Stimulated activated CD4-positive, alpha-beta T cell treated with anti-CD3 and anti-CD28 coated beads, Interleukin-15, amount 100 ng/mL, for 1 hour (primary cell): ENCODE measurements at places on chromosomes 7 and 10.

- no peak for DNase-seq
Observed at GRCh38 chr7:132738254-132738653, 162.0 kb upstream of the PLXNA4 start.

- DNase-seq, result no peak
Observed at GRCh38 chr7:28782362-28782761, 175.8 kb downstream of the TRIL start.

DNA sequence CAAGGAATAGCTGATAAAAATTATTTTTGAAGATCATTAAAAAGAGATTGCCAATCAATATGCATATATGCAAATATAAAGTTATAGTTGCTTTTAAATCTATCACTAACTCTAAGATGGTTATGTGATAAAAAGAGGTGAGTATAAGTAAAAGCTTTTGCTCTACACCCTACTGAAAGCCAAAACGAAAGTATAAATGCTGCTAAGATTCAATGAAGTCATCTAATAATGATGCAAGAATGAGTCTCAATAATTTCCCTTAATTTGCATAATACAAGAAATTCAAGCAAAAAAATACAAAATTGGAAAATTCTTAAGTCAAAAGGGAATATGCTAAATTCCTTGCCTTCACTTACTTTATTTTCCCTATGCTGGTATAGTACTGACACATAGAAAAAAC is 75.2 kb downstream of the WAPL start:
- DNase-seq, result no peak

DNA sequence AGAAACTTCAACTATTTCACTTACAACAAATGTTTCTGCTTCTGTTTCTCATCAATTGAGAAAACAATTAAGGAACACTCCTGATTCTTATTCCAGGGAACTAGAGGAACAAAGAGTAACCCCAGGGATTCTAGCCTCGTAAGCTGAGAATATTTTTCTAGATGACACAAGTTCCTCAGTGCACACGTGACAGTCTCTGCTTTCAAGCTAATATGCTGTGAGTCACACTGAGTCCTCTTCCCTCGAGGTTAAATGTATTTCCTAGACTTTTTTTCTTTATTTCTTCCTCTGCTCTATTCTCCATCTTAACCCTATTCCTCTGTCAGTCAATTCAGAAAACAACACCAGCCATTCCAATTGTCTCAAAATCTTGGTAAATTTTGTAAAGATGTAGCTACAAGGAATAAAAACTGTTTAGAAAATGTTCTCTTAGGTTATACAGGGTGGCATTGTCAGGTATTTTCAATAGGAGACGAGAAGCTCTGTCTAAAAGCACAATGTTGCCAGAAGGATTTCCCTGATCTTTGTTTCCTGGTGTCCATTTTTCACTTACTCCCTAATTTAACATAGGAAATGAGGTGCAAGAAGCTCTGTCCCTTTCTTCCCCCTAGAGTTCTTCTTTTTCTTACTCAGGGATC is 5.8 kb upstream of the C1GALT1 start:
- no peak for DNase-seq

GRCh38 chr7:151452680-151453325 is 12.9 kb upstream of the CRYGN start:
- no peak for DNase-seq

DNA sequence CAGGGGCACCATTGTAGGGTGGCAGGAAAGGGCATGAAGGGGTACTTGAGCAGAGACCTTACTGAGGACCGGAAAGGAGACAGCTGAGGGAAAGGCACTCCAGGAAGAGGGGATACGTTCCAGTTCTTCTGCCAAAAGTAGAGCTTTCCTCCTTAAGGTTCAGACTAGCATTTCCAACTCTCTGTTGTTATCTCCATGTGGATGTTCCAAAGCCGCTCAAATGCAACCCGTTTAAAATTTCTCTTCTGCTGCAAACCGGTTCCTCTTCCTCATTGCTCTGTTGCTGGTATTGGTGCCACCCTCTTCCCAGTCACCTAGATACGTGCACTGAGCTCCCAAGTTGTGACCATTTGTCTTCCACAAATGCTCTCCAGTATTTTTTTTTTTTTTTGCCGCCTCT is 47.5 kb downstream of the TMEM209 start:
- no peak for DNase-seq

GRCh38 chr7:77351539-77352004 is 64.6 kb downstream of the GSAP start:
- DNase-seq, result peak; percentile 28

DNA sequence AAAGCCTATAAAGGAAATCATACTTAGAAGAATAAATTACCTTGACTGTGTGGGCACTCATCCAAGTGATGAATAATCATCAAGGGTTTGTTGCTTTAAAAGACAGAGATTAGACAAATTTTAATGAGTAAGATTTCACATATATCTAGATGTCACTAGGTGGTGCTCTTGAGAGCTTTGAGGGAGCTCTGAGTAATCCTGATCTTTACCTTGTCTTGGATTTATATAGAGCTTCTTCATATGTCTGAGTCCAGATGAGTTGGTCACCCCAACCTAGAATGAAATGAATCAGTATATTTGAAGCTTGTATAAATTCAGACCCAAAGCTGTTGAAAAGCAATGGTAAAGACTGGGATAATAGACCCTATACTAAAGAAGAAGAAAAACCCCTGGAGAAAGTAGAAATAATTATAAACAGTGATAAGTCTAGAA is 3.7 kb downstream of the AGR2 start:
- DNase-seq, result no peak

- DNase-seq, result no peak
Observed at GRCh38 chr10:67794909-67795460, 43.0 kb downstream of the DNAJC12 start.

DNA sequence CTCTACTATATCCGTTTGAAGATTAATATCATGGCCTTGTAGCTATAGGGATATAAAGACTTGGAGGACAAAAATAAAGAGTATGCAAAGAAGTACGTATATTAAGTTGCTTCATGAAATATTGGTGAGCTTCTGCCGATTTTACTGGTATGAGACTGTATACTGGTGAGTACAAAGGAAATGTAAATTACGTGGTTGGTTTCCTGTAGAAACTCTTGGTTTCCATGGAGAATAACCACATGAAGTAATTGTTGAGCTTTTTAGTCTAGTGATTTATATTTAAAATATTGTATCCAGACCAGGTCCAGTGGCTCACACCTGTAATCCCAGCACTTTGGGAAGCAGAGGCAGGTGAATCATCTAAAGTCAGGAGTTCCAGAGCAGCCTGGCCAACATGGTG is 32.2 kb upstream of the GLI3 start:
- no peak for DNase-seq

- DNase-seq, result no peak
Observed at GRCh38 chr7:77940647-77941046, 142.1 kb downstream of the PHTF2 start.

DNA sequence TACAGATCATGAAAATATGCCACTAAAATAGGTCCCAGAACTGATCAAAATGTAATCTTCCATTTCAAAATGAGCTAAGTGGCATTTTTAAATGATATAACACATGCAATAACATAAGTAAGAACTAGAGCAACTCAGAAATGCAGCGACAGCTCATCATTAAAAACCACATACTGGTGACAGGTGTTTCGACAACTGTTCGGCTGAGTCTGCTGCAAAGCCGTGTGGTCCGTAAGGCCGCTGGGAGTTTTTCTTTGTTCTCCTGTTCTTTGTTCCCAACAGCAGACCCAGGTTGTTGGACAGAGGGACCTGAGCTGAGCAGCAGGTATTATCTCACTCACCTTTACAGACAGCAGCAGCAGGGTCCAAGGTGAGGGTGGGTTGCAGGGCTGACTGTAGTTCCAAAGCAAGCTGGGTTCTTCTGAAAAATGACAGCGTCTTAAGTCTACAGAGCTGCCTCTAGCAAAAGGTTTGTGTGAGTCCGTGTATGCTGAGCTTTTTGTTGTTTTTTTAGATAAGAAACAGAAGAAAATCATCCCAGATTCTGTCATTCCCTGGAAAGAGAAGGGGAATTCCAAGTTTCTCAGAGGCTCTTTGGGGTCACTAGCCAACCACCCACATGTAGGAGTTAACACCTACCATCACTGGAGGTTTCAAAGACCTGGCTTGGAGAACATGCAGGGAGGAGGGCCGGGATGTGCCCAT is 45.4 kb upstream of the MACROH2A2 start:
- no peak for DNase-seq

DNA sequence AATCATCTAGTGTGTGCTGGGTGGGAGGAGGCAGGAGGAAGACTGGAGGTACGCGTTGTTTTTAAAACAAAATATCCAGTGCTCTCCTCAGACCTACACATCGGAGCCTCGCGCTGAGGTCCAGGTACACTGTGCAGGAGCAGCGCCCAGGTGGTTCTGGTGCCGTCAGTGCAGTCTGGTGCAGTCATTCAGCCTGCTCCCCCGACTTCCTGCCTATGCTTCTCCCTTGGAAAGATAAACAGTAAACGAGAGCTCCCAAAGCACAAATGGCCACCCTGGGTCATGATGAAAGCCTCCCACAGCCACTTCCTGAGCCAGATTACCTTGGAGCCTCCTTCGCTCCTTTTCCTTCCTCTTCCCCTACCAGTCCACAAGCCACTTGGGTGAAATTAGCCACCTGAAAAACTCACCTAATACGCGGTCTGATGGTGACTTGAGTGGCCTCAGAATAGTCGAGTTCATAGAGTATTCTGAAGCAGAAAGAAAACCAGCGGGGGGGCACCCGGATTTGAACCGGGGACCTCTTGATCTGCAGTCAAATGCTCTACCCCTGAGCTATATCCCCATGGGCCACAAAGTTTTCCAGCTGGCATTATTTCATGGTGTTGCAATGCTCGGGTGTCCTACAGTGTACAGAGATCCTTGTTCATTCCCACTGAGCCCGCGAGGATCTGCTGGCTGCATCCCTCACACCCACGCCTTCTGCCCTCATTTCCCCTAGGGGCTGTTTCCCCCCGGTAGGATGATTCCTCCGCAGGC is 82.5 kb downstream of the ZNF467 start:
- no peak for DNase-seq
